ENCODE measurements at places on chromosomes 12 and 14.

GRCh38 chr14:96285667-96286066 lies 29.7 kb downstream of the BDKRB1 start:
- DNase-seq = no peak

DNA sequence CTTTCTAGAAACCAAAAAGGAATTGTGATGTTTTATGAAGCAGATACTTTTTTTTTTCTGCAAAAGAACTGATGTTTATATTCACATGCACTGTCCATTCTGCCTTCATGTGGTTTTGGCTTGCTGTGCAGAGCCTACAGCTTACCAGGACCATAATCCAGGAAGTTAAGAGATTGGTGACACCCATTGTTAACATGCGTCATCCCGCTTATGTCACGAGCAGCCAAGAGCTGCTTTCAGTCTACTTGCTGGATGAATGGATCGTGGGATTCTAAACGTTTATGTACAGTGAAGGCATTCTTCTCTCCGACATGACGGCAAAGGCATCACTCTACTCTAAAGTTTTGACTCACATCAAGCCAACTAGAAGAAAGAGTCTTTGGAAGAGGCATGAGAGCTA lies 76.6 kb downstream of the PAX9 start:
- no peak for DNase-seq

- DNase-seq = no peak
These were observed 9.8 kb upstream of the PCNX1 start for GRCh38 chr14:70897464-70897863.

DNA sequence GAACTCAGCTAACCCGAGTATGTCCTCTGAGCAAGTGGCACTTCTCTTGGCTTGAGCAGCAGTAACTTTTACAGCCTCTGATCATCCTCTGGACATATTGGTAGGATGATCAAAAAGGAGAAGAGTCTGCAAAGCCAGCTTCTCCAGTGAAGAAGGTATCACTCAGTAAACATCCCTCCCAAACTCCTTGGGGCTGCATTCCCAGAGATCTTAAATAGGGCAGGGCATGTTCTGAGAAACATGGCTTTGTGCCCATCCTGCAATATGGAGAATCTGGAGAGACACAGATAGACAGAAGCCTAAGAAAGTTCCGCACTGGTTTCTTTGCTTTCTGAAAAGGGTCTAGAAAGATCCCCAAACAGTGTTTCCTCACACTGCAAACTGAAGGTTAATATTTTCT lies 65.4 kb downstream of the RBM19 start:
- no peak for DNase-seq
